Stimulated activated CD8-positive, alpha-beta memory T cell treated with anti-CD3 and anti-CD28 coated beads, Interleukin-7, amount 100 ng/mL, for 48 hours (primary cell): ENCODE measurements at places on chromosomes 4 and X.

GRCh38 chr4:185381288-185382196 is 14.2 kb downstream of the LRP2BP start:
- DNase-seq, result no peak

DNA sequence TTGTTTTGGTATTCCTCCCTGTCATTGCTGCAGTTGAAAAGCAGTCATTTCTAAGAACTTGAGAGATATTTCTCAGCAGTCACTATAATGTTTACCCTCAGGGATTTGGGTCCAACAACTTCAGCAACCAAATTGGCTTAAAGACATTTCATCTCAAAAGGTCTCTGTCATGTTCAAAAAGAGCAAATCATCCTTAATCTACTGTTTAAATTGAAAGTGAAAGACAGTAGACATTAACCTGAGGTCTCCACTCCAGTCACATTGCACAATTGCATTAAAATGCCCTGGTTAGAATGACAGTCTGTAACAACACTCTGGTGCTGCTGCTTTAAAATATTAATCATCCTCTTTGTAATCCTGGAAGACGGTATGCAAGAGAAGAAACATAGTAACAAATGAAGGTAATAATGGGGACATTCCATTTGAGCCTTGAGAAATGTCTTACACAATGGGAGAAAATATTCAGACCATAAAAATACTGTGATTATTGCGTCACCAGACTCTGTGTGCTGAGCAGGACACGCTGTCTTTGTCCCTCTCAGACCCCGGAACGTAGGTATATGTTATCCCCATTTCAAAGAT is 90.2 kb upstream of the UNC5C start:
- no peak for DNase-seq

GRCh38 chrX:119158226-119158625 is 30.6 kb upstream of the KIAA1210 start:
- DNase-seq, result no peak

DNA sequence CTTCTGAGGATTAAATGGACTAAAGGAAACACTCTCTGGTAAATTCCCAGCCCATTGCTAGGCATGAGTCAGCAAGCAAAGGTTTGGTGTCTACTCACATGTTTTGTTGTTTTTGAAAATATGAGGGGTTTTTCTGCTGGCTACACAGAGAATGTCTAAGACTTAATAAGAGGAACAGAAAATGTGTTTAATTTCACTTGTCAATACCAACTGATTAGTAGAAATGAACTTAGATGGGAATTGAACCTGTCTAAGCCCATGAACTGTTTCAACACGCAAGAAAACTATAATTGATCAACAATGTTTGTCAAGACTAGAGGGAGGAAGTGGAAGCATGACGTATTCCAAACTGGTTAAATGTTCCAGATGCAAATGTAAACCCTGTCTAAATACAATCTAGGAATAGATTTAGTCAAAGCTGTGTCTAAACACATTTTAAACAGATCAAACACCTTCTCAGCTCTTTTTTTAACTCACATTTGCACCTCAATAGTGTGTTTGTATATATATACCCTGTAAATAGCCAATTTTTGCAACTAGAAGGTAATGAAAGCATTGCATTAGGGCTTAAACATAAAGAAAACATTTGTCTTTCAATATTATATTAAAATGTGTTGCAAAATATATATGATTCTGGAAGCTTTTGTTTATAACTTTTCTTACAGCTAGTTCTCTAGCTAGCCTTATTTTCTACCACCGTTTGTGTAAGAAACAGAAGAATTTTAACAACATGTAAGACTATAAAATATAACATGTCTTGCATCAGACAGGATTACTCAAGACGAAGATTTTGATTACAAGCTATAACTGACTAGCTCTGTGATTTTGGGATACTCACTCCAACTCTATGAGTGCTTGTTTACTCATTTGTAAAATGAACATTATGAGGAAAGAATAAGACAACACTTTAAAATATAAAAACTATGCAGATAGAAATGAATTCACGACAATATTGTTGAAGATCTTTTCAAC is 607.8 kb downstream of the FSTL5 start:
- no peak for DNase-seq

GRCh38 chr4:85724791-85725563 is 250.0 kb downstream of the ARHGAP24 start:
- no peak for DNase-seq

GRCh38 chr4:77994194-77994721 is 62.9 kb upstream of the FRAS1 start:
- no peak for DNase-seq

DNA sequence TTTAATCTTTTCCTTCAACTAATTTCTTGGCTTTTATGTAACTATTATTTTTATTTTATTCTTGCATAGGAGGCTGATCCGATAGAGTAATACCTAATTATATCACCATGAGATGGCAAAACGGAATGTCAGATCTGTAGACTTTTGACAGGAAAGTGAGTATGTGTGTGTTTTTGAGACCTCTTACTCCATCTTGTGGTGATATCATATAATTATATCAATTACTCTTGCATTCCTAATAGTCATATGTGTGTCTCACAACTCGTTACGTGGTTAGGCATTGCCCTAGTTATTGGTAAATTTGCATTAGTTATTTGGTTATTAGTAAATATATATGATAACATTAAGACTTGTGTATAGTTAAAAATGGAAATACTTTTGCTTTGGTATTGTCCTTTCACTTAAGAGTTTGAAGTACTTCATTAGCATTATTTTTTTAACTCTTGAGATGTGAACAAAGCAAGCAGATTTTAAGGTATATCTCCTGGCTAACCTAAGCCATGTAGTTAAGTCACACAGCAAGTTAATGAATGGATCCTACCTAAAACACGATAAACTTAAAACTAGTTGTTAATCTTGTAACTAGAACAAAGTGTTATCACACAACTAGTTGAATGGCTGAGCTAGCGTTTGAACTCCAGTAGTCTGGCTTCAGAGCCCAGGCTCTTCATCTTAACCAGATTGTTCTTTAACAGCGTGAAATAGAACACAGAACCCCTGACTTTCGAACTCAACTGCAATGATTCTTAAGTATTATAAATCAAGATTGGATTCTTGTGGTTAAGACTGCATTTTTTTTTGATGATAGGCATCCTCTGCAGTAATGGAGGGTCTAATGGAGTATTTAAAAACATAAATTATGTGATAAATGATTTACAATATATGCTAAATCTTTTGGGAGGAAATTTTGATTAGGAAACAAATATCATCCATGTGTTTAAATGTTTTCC is 67.1 kb downstream of the PGRMC2 start:
- DNase-seq, result no peak

DNA sequence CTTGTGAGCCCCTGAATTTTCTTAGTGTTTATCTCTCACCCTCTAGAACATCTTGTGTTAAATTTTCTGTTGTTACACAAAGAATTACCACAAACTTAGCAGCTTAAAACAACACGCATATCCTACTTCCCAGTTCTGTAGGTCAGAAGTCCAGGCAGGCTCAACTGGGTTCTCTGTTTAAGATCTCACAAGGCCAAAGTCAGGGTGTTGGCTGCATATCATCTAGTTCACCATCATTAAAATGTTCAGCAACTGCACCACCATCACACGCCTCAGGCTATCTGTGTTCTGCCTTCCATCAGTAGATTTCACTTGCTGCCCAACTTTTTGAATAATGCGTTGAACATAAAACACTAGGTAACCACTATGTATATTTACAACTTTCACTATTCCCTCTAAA is 130.5 kb downstream of the PARM1 start:
- DNase-seq, result no peak

DNA sequence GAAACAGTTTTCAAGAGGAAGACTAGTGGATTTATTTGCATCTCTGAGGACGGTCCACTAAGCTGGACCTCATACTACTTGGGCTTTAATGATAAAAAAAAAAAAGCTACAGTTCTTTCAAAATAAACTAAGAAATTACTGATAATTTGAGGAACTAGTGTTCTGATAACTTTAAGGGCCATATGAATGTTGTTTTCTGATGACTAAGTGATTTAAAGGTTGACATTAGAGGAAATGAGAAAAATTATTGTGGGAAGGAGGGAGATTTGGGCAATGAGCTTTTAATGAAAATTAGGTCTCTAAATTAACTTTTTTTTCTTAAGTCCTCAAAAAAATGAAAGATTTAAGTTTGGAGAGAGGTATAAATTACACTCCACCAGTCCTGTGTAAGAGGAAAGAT is 60.8 kb upstream of the IL2 start:
- DNase-seq, result no peak

- DNase-seq, result no peak
These were observed 2.7 kb downstream of the TMEM165 start for GRCh38 chr4:55398461-55398860.

- DNase-seq, result no peak
These were observed 83.5 kb downstream of the CHRNA9 start for GRCh38 chr4:40418430-40419230.

DNA sequence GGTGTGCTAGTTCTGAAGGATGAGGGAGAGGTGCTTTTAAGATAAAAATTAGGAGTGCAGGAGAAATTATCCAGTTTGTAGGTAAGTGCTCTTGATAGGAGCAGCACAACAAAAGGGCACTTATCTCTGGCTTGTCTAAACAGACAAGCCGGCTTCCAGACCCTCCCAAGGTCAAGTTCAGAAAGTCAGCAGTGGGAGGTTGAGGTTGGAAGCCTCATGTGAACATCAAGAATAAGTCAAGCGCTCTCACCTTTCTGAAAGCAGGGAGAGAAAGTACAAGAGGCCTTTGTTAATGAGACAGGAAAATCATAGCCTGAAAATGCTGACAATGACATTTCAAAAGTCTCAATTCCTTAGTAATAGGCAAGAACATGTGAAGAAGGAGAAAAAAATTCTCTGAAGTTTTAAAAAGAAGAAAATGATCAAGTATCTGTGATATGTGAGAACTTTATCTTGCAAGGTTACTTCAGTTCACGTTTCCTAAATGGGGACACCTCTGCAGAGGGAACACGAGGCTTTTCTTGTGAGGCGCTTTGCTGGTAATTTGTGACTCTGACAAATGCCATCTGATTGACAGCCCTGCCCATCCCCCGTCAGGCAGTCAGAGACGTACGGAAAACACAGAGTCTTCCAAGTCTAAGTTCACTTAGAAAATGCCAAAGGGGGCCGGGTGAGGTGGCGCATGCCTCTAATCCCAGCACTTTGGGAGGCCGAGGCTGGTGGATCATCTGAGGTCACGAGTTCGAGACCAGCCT is 62.2 kb downstream of the TIGD2 start:
- no peak for DNase-seq

DNA sequence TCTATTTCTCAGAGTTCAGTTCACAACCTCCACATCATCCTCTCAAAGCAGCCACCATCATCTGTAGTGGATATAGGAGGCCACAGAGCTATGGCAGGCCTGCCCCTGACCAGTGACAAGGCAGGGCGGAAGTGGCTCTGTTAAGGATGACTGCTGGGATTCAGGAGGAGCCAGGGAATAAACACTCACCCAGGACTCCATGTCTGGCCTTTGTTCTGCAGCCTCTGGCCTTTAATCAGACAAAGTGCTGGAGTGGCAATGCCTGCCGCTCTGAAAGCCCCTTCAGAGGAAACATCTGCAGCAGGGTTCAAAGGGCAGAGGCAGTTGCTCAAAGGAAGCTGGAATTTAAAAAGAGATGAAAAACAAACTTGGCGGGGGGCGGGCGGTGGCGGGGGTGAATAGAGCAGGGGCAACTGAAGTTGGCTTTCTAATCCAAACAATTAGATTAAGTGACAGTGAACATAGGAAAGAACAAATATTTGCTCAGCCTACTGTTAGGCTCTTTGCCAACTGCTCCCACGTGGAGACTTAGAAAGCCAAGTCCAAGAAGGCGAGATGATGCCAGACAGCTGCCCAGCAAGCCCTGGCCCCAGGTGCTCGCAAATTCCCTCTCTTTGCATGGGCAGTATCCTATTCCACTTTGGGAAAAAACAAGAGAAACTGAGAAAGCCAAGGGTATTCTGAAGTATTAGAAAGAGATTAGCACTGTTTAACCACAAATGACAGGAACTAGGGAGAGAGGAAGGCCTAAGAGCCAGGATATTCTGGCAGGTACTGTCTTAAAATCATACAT is 5.5 kb downstream of the MPP1 start:
- no peak for DNase-seq

DNA sequence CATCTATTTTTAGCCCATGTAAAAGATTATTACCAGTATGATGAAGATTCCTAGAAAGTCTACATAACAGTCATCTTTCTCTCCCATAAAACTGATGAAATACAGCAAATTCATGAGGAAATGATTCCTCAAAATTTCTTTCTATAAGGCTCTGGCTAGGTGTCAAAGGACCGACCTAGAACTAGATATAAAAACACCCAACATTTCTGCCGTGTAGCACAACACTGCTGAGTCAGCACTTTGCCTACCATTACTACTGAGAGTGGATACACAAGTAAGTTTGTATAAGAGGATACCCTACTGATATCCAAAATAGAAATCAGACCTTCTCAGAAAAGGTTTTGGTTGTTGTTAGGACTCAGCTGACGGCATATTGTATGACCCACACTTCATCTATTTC is 24.7 kb downstream of the TMEM47 start:
- DNase-seq, result no peak

GRCh38 chrX:20441123-20441522 is 174.4 kb upstream of the RPS6KA3 start:
- DNase-seq, result no peak

- no peak for DNase-seq
These were observed 5.5 kb upstream of the ZXDB start for GRCh38 chrX:57586360-57586759.

DNA sequence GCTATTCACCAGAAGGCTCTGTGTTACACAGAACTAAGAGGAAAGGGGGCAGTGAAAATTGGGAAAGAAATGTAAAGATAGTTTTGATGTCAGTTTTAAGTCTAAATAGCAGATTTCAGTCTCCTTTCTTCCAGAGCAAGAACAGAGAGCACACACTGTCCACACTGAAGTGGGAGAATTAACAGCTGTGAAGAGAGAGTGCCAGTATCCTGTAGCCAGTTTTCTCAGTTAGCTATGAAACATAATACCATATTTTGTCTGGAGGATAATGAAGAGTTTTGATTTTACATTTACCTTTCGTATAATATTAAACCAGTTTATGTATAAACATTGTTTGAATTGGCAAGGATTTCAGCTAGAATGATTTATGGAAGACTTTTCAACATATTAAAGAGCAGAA is 35.1 kb downstream of the FBXO8 start:
- DNase-seq, result no peak

DNA sequence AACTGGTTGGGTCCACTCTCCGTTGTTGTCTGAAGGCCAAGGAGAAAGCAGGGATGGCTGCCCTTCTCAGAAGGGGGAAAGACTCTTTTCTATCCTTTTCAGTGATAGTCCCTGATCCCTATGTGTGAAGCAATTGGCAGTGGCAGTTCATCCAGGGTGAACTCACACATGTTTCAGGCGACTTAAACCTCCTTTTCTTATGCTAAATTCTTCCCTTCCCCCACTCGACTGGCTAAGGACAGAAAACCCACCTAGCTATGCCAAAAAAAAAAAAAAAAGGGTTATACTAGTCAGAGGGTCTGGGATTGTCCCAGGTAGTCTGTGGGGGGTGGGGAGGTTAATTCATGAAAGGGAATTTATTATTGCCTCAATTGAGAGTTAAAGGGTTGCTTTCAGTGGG is 12.2 kb upstream of the ZNF280C start:
- no peak for DNase-seq
